Activated CD4-positive, alpha-beta T cell treated with anti-CD3 and anti-CD28 coated beads, Interleukin-2, amount 10 ng/mL, durations not matched to agents 24 days and 14 days (primary cell): ENCODE measurements at places on chromosomes 7 and 10. TPM values are rescaled to one million over a fixed set of nuclear protein-coding genes. Genes with fewer than 3 reads are reported as not detected.

PRKAG2 gene
- 14.3 and 15.5 TPM in 2 replicates for total RNA-seq

- DNase-seq: no peak
- H3K36me3 ChIP-seq: peaks cover 2% of the 10 kb centered on the region
- H3K27ac ChIP-seq: no peak overlapping the region
- no peak overlapping the region for H3K4me3 ChIP-seq
- H3K4me1 ChIP-seq: no peaks in the 10 kb centered on the region
Measured at GRCh38 chr7:2128601-2129322, 104.0 kb downstream of the MAD1L1 start.

ATG9B gene
- 7.3 and 7.5 TPM in 2 replicates for total RNA-seq

- no peaks in the 10 kb centered on the region for H3K27me3 ChIP-seq
- H3K4me1 ChIP-seq: peaks cover 28% of the 10 kb centered on the region
Measured at GRCh38 chr10:50440489-50440888, 183.3 kb downstream of the SGMS1 start.

- H3K4me3 ChIP-seq: no peak overlapping the region
- no peaks in the 10 kb centered on the region for H3K4me1 ChIP-seq
- H3K27ac ChIP-seq: no peak overlapping the region
- no peaks in the 10 kb centered on the region for H3K27me3 ChIP-seq
Measured at GRCh38 chr10:57624856-57625592, 642.7 kb downstream of the IPMK start.

GRCh38 chr7:6139189-6139996 lies 108.2 kb downstream of the ANKRD61 start:
- H3K4me1 ChIP-seq: peaks cover 5% of the 10 kb centered on the region
- no peak overlapping the region for H3K4me3 ChIP-seq
- H3K27ac ChIP-seq: peak overlapping the region; percentile 26
- no peaks in the 10 kb centered on the region for H3K27me3 ChIP-seq

GRCh38 chr10:62938672-62939071 lies 122.5 kb upstream of the EGR2 start:
- no peak overlapping the region for H3K27ac ChIP-seq
- no peak overlapping the region for H3K4me3 ChIP-seq
- H3K36me3 ChIP-seq: no peaks in the 10 kb centered on the region
- DNase-seq: no peak

DNA sequence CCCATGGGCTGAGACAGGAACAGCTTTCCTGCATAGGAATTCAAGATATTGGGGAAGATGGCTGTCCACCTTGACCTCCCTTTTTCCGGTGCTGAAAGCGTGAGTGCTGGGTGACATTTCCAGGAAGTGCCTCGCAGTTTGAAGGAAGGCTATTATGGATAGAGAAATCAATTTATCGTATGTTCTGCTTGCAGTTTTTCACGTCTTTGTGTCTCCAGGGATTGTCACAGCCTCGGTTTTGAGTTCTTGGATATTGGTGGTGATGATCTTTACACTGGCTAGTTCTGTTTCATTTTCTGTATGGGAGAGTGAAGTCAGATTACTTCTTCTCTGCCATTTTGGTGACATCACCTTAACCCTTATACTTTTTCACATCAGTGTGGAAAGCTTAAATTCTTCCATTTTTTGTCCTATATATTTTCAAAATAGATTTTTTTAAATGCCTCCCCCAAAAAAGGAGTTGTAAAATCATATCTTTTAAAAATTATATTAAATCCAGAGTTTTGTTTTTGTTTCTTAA lies 102.5 kb upstream of the APBB1IP start:
- H3K4me1 ChIP-seq: peaks cover 8% of the 10 kb centered on the region
- peak overlapping the region; percentile 38 for H3K27ac ChIP-seq
- peak overlapping the region; percentile 68 for H3K4me3 ChIP-seq
- peaks cover 1% of the 10 kb centered on the region for H3K36me3 ChIP-seq

CLDN4 gene
- total RNA-seq: not detected in 2 replicates

DNA sequence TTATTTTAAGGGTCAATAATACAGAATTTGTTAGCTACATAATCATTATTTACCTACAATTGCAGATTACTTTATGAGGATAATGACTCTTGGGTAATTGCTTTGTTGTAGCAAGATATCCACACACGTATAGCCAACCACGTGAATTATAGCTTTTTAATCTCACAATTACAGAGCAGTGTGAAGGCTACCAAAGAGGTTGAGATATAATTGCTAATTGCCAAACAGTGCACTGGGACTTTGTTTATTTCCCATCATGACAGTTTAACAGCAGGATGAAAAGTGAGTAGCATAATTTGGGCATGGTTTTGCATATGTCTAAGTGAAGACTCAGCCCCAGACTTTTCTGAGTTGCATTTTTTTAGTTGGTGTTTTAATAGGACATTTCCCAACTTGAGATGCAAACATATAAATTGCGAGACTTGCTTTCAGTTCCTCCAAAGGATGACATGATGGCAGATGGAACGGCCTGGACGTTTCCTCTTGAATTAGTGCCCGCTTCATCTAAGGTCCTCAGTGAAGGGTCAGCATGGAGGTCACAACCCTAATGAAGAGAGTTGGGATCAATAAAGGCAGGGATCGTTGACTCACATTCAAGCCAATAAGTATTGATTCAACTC lies 180.7 kb upstream of the GPR26 start:
- H3K27me3 ChIP-seq: no peaks in the 10 kb centered on the region
- no peak overlapping the region for H3K27ac ChIP-seq
- no peak overlapping the region for H3K4me3 ChIP-seq
- DNase-seq: no peak
- no peaks in the 10 kb centered on the region for H3K36me3 ChIP-seq
- H3K4me1 ChIP-seq: no peaks in the 10 kb centered on the region

MRLN gene
- 0.82 TPM in 1 of 2 replicates, not detected in the other for total RNA-seq

PGAM2 gene
- total RNA-seq: 0.42 TPM in 1 of 2 replicates, not detected in the other

GRCh38 chr7:98120559-98120958 lies 13.9 kb downstream of the LMTK2 start:
- DNase-seq: no peak
- H3K4me1 ChIP-seq: peaks cover 4% of the 10 kb centered on the region
- H3K4me3 ChIP-seq: no peak overlapping the region
- peaks cover 2% of the 10 kb centered on the region for H3K36me3 ChIP-seq
- H3K27me3 ChIP-seq: no peaks in the 10 kb centered on the region
- no peak overlapping the region for H3K27ac ChIP-seq

PSD gene
- 10.4 and 12.1 TPM in 2 replicates for total RNA-seq

- H3K27me3 ChIP-seq: peaks cover 2% of the 10 kb centered on the region
- no peaks in the 10 kb centered on the region for H3K36me3 ChIP-seq
- DNase-seq: no peak
- no peak overlapping the region for H3K4me3 ChIP-seq
Measured at GRCh38 chr10:47092376-47092775, 181.1 kb downstream of the PTPN20 start.

- no peaks in the 10 kb centered on the region for H3K27me3 ChIP-seq
- no peaks in the 10 kb centered on the region for H3K36me3 ChIP-seq
- H3K4me1 ChIP-seq: no peaks in the 10 kb centered on the region
- DNase-seq: no peak
- H3K27ac ChIP-seq: no peak overlapping the region
Measured at GRCh38 chr7:114375907-114376306, 38.7 kb upstream of the FOXP2 start.

GRCh38 chr7:56007167-56007652 lies 42.8 kb downstream of the NIPSNAP2 start:
- no peak for DNase-seq
- no peaks in the 10 kb centered on the region for H3K27me3 ChIP-seq
- H3K36me3 ChIP-seq: peaks cover 5% of the 10 kb centered on the region
- H3K4me3 ChIP-seq: no peak overlapping the region
- H3K27ac ChIP-seq: no peak overlapping the region

NPSR1 gene
- not detected in 2 replicates for total RNA-seq

DNA sequence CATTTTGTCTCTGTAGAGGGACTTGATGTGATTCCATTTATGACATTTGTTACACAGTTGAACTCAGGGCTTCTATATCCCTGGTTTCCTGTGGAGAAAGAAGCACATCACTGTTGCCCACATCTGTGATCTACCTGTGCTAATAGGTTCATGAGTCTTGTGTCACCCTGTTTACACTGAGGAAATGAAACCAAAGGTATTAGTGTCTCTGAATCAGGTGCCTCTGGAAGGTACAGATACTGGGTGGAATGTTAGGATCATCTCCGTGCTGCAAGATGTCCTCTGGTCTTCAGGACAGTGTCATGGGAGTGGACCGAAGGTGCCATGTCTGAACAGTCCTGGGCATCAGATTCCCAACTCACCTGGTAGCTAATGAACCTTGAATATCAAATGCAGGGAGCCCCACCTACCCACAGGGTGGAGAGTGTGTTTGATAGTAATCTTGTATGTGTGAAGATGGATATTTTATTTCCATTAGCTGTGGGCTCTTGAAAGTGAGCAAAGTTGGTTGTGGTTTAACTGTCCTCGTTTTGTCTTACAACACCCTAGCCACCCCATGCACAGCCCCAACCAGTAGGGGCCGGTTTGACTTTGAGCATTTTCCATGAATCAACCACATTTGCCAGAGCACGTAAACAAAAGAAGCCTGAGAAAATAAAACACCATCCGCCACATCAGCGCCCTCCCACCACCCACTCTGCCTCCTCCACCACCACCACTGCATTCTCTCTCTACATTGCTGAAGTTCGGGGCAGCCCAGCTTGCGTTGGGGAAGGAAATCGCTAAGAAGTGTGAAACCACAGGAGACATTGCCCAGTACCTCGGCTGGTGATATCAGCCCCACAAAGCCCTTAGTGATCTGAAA lies 40.7 kb downstream of the TARP start:
- peak; percentile 93 for DNase-seq
- no peaks in the 10 kb centered on the region for H3K27me3 ChIP-seq
- H3K36me3 ChIP-seq: peaks cover 19% of the 10 kb centered on the region
- peaks cover 52% of the 10 kb centered on the region for H3K4me1 ChIP-seq
- peak overlapping the region; percentile 52 for H3K4me3 ChIP-seq

DNA sequence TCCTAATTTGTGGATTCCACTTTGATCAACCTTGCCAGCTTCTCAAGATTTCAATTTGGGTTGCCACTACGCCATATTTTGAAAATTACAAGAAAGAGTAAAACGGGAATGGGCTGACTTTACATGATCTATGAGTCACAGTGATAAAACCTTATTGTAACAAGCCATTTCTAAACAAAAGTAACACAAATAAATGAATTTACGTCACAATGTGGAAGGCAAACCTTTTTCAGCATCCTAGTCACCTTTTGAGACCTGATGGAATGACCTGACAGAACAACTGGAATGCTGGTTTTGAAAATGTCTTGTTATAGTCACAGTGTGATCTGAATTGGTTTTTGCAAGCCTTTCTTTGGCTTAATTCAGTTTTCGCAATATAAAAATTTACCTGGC lies 85.9 kb downstream of the CDK6 start:
- peak overlapping the region; percentile 68 for H3K27ac ChIP-seq
- no peaks in the 10 kb centered on the region for H3K27me3 ChIP-seq
- no peak overlapping the region for H3K4me3 ChIP-seq
- H3K36me3 ChIP-seq: peaks cover 65% of the 10 kb centered on the region

CPA2 gene
- 0.14 TPM in 2 replicates for total RNA-seq

DNA sequence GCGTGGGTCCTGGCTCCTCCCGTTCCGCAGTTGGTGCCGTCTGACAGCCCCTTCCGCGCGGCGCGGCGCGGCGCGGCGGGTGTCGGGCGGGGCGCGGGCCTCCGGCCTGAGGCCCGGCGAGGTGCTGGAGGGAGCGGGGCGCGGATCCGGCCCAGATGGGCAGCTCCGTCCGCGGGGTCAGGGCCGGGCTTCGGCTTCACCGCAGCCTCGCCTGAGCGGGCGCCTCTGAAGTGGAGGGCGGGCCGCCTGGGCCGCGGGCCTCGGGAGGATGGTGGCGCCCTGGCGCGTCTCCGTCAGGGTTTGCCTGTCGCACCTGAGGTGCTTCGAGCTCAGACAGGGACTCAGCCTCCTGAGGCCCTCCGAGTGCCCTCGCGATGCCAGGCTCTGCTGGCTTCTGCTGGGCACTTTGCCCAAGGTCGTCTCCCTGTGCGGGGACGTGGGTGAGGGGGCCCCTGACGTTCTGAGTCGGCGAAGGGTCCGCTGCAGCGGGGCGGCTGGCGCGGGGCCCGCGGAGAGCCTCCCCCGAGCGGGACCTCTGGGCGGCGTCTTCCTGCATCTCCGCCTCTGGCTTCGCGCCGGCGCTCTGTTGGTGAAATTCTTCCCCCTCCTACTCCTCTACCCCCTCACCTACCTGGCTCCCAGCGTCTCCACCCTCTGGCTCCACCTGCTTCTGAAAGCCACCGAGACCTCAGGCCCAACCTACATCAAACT lies 473 bp downstream of the ADCK2 start:
- peaks cover 4% of the 10 kb centered on the region for H3K27me3 ChIP-seq
- H3K4me1 ChIP-seq: peaks cover 31% of the 10 kb centered on the region
- peak overlapping the region; percentile 87 for H3K27ac ChIP-seq
- H3K4me3 ChIP-seq: peak overlapping the region; percentile 89

DNA sequence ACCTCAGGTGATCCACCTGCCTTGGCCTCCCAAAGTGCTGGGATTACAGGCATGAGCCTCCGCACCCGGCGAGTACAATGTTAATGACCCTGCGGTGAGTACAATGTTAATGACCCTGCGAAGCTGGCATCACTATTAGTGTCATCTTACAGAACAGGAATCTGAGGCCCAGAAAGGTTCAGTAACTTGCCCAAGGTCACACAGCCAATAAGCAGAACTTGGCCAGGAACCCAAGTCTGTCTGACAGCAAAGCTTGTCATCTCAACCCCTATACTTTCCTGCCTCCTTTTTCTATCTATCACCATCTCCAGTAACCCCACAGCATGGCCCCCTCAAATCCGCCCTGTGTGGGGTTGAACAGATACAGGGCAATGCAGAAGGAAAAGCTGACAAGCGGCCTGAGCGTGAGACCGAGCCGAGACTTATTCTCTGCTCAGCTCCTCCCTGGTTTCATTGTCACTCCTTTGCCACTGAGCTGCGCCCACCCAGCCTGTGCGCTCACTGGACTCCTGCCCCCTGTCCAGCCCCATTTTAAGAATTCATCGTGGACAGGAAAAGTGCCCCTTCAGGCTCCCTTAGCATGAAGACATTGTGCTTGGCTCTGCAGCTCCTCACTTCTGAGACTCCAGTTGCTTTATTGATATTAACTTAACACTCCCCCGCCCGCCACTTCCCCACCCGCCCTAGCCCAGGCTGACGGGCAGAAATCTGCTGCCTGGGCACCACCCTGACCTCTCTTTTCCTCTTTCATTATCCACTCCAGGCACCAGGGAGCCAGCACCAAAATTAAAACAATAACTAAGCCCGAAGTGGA lies 58.1 kb upstream of the LBX1 start:
- no peak overlapping the region for H3K4me3 ChIP-seq
- H3K27me3 ChIP-seq: peaks cover 78% of the 10 kb centered on the region
- H3K36me3 ChIP-seq: no peaks in the 10 kb centered on the region
- H3K4me1 ChIP-seq: peaks cover 4% of the 10 kb centered on the region
- H3K27ac ChIP-seq: no peak overlapping the region

DNTT gene
- not detected in 2 replicates for total RNA-seq
